ENCODE measurements at places on chromosomes 12 and 14. TPM values are rescaled to one million over a fixed set of nuclear protein-coding genes. Genes with fewer than 3 reads are reported as not detected.

The ARL1 gene
- 63.0 TPM for total RNA-seq

The CLEC4A gene
- not detected for total RNA-seq

The GPR84 gene
- not detected for total RNA-seq

The ADGRD1 gene
- total RNA-seq: 0.50 TPM

The PROX2 gene
- not detected for total RNA-seq

The PLXNC1 gene
- 0.04 TPM for total RNA-seq

The PZP gene
- not detected for total RNA-seq

The PTMS gene
- total RNA-seq: 687 TPM

The INHBC gene
- not detected for total RNA-seq

The ESRRB gene
- total RNA-seq: 0.26 TPM

The RNASE4 gene
- 4.3 TPM for total RNA-seq

The SCNN1A gene
- total RNA-seq: 21.8 TPM

The DEGS2 gene
- total RNA-seq: 1.6 TPM

The AQP6 gene
- not detected for total RNA-seq

The GLIPR1L2 gene
- not detected for total RNA-seq

The MAP1LC3B2 gene
- 1.7 TPM for total RNA-seq

The KRT80 gene
- total RNA-seq: 66.0 TPM

The TMEM132D gene
- not detected for total RNA-seq

The FAM90A1 gene
- total RNA-seq: 0.10 TPM

The METTL1 gene
- total RNA-seq: 53.0 TPM

The SLC11A2 gene
- total RNA-seq: 22.2 TPM

The FAM222A gene
- 6.9 TPM for total RNA-seq

The CD69 gene
- total RNA-seq: not detected

The GPR162 gene
- 0.42 TPM for total RNA-seq

The GNPTAB gene
- total RNA-seq: 13.9 TPM

The DDX54 gene
- 69.5 TPM for total RNA-seq

The MYH6 gene
- total RNA-seq: 0.02 TPM

The PLEK2 gene
- total RNA-seq: 25.9 TPM

The KCNMB4 gene
- 0.20 TPM for total RNA-seq

The BCL2L14 gene
- total RNA-seq: not detected

The SMCO3 gene
- not detected for total RNA-seq

The SLC4A8 gene
- 1.7 TPM for total RNA-seq

The TEAD4 gene
- total RNA-seq: 51.6 TPM

The CKB gene
- total RNA-seq: 99.2 TPM

The DDX51 gene
- 29.5 TPM for total RNA-seq

The SOAT2 gene
- 0.23 TPM for total RNA-seq

The RIMKLB gene
- 20.7 TPM for total RNA-seq

The KRT8 gene
- total RNA-seq: 4,320 TPM

The HAL gene
- 0.36 TPM for total RNA-seq

The LRFN5 gene
- not detected for total RNA-seq

The TRHDE gene
- total RNA-seq: not detected

The SERPINA12 gene
- not detected for total RNA-seq

The LRTM2 gene
- not detected for total RNA-seq

The RERGL gene
- not detected for total RNA-seq

The OAS3 gene
- 27.0 TPM for total RNA-seq

The CDKN1B gene
- total RNA-seq: 12.7 TPM

The HCFC2 gene
- 4.4 TPM for total RNA-seq

The NELL2 gene
- total RNA-seq: not detected

The KCNC2 gene
- not detected for total RNA-seq

The TSHR gene
- not detected for total RNA-seq

The PARPBP gene
- total RNA-seq: 22.2 TPM

The SPRYD4 gene
- 1.8 TPM for total RNA-seq

The AMHR2 gene
- 2.1 TPM for total RNA-seq

Data from A549 treated with ZK216348 at 1 μM for 4 hours (cell line).